T-cell (primary cell): ENCODE measurements at places on chromosomes 3 and 15.

DNA sequence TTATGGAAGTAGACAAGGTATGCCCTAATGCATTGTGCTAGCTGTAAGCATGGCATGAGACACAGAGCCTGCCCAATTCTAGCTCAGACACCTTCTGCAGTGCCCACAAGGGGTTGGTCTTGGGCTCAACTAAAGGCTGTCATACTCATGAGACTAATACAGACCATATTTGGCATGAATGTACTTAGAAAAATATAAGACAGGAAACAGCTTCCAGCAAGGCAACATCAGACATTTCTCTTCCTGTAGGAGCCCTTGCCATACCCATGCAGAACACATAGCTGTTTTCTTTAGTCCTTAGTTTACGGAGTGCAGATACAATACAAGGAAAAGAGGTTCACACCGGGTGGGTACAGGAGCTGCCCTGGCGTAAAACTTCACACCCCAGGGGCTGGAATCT is 30.5 kb upstream of the NR1I2 start:
- DNase-seq = no peak

DNA sequence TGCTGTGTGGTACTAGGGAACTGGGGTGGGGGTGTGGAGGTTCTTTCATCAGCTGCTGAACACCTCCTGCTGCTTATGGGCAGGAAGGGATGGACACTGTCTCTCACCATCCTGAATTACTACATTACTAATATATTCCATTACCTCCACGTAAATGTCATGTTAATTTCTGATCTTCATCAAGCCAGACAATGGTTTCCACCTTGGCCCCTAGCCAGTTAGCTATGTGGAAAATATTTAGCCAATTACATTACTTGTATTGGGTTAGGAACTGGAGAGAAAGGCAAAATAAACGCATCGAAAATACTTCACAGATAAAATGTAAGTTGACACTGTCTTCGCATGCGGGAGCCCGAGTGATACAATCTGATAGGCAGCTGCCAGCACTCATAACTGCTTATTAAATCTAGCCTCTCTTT is 95.1 kb downstream of the FOXP1 start:
- DNase-seq = no peak

DNA sequence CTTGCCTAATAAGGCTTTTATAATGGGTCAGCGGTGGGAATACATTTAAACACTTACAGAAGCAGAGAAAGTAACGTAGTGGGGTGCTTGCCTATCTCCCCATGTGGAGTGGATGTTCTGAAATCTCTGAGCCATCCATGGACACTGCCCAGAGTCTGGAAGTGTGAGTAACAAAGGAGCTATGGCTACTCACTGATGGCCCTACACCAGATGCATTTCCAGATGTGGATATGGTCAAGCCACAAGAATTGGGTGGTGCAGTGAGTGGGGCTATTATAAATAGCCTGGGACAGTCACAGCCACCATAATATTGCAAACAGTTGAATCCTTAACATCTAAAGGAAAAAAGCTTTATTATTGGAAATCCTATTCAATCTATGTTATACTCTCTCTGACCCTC is 96.6 kb downstream of the CGNL1 start:
- no peak for DNase-seq

GRCh38 chr3:106261396-106261795 is 392.6 kb upstream of the CBLB start:
- DNase-seq = no peak

DNA sequence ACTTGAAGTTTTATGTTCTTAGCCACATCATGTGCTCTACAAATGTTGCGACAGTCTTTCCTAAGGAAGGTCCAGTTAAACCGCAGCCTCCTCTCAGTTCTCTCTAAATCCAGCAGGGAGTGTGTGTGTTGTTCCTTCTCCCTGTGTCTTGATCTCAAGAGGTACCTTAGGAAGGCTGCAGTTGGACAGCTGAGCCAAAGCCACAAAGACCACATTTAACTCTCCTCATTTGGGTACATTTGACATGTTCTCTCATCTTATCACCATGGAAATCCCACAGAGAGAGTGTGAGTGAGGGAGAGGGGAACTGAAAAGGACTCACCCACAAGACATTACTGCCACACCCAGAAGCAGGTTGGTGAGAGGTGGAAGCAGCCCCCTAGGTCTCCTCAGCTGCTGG is 79.5 kb downstream of the CD200R1L start:
- DNase-seq = no peak

- DNase-seq = no peak
Measured at GRCh38 chr3:154290187-154290586, 34.1 kb downstream of the DHX36 start.

- no peak for DNase-seq
Measured at GRCh38 chr3:183782576-183783276, 42.7 kb downstream of the MAP6D1 start.

- DNase-seq = no peak
Measured at GRCh38 chr3:157443905-157444796, 7.5 kb downstream of the PTX3 start.

DNA sequence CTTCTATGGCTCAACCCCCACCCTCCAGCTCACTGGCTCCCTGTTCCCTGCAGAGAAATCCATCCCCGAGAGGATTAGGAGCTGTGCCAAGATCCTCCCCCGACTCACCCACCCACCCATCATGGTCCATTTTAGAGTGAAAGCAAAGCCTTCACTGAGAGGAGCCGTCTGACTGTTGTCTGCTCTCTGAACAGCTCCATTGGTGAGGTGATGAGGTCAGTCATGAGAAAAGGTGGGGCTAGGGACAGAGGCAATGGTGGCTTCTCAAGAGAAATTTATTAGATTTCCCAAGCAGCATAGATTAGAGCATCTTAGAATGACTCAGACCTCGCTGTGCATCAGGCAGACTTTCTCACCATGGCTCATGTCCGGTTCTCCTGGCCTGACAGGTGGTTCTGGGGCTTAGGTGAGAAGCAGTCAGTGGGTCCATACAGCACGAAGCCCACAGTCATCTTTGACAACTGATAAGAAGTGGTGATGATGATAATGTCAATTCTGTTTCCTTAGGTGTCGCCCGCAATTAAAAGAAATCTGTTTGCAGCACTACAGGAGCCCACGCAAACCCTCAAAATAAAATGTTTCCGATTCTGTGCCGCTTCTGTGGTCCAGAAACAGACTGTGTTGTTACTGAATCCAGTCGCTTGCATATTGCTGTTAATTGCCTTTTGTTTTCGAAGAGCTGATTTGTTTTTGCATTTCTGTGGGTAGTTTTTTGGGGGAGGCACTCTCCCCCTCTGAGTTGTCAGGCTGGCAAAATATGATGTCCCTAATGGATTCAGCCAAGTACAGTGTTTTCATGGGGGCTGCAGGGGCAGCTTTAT is 24.8 kb upstream of the RHO start:
- DNase-seq = no peak

- DNase-seq = no peak
Measured at GRCh38 chr3:190721330-190721729, 141.2 kb downstream of the GMNC start.

GRCh38 chr15:74041777-74042435 is 40.4 kb downstream of the GOLGA6A start:
- DNase-seq = no peak

- DNase-seq = no peak
Measured at GRCh38 chr15:44038755-44039191, 156.3 kb downstream of the FRMD5 start.

- no peak for DNase-seq
Measured at GRCh38 chr3:51619983-51620382, 51.1 kb upstream of the TEX264 start.

- no peak for DNase-seq
Measured at GRCh38 chr3:131178710-131179375, 152.2 kb downstream of the NEK11 start.

DNA sequence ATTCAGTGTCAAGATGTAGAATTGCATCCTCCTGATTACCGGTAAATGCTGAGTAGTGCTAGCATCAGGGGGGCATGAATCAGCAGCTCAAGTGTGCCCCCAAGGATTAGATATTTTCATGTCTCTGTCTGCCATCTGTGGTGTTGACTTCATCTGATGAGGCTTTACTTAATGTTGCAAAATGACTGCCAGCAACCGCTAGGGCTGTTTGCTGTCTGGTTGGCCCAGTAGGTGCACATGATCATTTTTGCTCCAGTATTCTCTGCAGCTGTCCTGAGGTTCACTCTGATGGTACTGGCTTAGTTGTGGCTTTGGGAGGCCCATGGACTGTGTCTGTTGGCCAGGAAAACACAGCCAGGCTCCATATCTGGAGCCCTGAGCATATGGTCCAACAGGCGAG is 316.4 kb downstream of the SOX2 start:
- DNase-seq = no peak

DNA sequence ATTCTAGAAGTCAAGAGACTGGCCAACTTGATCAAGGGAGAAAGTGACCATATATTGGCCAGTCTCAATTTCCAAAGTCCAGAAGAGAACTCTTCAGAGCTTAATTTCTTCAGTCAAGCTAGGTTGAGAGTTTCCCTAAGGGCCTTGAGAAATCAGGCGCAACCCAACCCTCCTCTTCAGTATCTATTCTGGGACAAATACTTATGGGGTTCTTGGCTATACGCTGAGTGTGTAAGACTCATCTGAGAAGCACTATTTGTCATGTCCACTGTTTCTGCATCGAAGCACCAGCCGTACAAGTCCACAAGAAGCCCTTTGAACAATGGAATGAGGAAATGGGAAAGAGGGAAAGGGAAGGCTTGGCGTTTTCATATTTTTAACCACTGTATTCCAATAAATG is 379.5 kb downstream of the CTNNB1 start:
- DNase-seq = no peak

- DNase-seq = no peak
Measured at GRCh38 chr3:145063616-145064015, 1092.0 kb downstream of the DIPK2A start.

GRCh38 chr3:108388136-108389132 is 92.1 kb downstream of the HHLA2 start:
- DNase-seq = no peak

GRCh38 chr3:63538919-63539318 is 113.6 kb upstream of the SNTN start:
- DNase-seq = no peak

DNA sequence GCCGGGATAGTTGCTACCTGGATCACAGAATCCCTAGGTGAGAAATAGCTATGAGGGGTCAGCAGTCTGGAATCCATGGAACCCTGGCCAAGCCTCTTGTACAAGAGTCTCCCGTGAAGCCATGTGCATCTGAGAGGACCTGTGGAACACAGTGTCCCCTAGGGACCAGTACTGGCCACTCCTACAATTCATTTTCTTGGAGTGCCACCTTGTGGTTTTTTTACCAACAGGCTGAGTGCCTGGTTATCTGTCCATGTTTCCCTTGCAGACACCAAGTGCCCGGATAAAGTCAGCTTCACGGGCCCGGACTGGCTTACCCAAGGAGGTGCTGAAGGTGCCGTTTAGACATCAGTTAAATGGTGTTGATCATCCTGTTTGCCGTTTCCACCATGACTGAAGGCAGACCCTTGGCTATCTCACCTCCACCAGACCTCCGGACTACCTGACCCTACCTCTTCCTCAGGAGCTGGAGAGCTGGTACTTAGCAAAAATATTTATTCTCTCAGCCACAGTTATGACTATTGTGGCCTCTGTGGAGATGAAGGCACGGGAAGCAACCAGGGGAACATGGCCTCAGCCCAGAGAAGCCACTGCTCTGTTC is 93.9 kb downstream of the RBPMS2 start:
- no peak for DNase-seq

DNA sequence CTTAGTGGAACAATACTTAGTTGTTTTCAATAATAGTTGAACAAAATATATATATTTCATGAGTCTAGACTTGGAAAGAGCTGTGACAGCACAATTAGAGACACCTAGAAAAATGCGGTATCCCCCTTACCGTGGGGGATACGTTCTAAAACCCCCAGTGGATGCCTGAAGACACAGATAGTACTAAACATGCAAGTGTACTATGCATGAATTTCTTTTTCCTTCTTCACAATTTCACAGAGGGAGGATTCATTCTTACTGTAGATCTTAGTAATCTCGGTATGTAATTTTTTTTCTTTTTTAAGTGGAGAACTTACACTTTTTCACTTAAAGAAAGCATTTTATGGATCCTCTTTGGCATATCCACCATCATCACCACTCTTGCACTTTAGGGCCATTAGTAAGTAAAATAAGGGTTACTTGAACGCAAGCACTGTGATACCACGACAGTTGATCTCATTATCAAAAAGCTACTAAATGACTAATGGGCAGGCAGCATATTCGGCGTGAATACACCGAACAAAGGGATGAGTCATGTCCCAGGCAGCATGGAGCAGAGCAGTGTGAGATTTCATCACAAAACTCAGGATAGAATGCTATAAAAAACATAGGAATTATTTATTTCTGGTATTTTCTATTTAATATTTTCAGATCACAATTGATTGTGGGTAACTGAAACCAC is 72.3 kb upstream of the ZNF280D start:
- DNase-seq = no peak

- no peak for DNase-seq
Measured at GRCh38 chr15:101614761-101615160, 37.4 kb downstream of the TM2D3 start.

GRCh38 chr3:195906865-195907683 is 1.3 kb downstream of the TNK2 start:
- peak; percentile 79 for DNase-seq

DNA sequence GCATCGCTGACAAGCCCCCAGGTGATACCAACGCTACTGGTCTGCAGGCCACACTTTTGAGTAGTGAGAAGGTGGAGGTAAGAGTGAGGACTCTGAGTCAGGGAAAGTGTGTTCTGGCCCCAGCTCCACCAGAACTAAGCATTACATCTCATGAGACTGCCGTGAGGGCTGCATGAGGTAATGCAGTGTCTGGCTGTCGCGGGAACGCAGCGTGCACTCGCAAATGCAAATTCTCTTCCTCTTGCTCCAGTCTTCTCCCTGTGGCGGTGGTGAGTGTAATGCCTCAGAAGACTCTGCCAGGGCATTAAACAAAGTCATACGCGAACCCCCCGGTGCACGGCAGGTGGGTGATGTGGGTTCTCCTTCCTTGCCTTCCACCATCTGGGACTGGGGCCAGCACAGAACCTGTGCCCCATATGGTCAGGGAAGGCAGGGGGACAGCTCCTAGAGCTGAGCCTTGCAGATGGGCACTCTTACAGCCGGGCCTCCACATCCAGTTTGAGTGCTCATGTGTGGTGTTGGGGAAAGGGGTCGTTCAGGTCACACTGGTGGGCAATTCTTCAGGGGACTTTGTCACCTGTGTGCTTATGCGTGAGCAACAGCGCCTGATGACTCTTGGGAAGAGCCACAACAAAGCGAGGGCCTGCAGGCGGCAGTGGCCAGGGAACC is 175.8 kb downstream of the XXYLT1 start:
- no peak for DNase-seq

DNA sequence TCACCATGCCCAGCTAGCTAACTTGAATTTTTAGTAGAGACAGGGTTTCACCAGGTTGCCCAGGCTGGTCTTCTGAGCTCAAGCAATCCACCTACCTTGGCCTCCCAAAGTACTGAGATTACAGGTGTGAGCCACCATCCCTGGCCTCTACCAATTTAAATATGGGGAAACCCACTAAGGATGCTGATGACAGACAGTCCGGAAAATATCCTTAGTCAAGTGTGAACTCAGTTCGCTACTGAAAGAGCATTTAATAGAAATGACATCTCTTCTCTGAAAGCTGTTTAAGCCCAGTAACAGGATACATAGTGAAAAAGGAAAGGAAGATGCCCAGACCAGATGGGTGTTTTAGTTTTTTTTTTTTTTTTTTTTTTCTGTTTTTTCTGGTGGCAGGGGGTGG is 7.7 kb upstream of the GRAMD2A start:
- DNase-seq = no peak

GRCh38 chr3:142846779-142847577 is 41.9 kb downstream of the PCOLCE2 start:
- DNase-seq = no peak

GRCh38 chr3:17686613-17687012 is 55.8 kb downstream of the TBC1D5 start:
- DNase-seq = no peak
